ENCODE measurements at places on chromosomes 5 and 9.

- no peak for DNase-seq
These were observed 110.4 kb downstream of the LIFR start for GRCh38 chr5:38446029-38446522.

DNA sequence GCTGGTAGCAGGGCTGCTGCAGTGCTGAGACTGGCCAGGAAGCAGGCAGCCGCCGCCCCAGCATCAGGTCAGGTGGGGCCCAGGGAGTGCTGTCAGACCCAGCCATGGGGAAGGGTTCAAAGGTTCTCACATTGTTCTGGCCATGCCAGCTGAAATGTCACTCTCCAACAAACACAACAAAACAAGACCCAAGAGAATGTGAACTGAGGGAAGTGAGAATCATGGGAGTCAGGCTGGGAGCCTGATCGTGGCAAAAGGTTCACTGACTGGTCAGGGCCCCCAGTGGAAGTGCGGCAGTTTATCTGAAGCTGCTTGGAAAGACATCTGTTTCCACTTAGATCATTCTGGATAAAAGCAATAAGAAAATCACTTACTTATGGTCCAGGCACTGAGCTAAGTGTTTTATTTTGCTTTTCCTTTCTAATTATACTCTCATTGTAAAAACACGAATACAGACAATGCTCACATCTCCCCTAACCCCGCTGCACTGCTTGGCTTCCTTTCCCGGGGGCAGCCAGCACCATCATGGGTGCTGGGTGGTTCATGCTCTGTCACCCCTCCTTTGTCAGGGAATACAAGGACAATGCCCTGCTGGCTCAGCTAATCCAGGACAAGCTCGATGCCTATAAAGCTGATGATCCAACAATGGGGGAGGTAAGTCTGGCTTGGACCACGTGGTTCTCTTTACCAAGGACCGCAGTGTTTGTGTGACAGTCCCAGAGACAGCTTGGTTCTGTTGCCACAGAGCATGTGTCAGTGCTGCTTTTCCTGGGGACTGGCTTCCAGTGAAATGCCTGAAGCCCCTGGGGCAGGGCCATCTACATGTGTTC, 41.9 kb upstream of the CFAP157 start:
- DNase-seq = no peak

GRCh38 chr5:81147011-81147885, 85.9 kb upstream of the CKMT2 start:
- DNase-seq = no peak

DNA sequence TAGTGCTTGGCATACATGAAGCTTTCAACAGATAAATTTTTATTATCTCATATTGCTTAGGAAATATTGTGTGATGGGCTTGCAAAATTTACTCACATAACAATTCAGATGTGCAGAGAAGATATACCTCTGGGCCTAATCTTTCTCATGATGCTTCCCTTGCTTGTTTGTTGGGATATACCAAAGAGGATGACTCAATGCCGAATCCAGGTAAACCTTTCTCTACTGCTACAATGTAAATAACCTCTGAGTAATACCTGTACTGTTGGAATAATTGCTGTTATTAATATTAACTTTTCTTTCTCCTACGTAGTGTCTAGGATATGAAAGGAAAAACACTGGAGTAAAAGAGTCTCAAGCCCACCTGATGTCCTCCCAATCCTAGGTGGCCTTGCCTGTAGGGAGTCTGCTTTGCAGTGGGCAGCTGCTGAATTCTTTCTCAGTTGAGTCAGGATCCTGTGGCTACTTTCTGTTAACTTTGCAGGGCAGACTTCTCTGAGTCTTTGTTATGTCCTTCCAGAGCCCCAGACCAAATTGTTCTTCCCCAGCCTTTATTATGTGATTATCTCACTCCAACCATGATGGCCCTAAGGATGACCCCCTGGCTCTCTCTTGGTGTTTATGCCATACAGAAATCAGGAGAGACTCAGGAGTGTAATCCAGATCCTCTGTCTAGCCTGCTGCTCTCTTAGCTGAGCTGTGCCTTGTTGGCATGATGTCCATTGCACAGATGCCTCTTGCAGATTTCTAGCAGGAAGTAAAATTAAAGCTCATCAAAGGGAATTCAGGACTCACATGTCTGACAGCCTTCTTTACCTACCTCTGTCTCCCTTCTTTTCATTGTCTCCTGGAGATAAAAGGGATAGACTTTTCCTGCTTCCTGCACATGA, 208.1 kb downstream of the SNX18 start:
- no peak for DNase-seq

GRCh38 chr5:119079318-119079921, 8.5 kb downstream of the DMXL1 start:
- DNase-seq = no peak

DNA sequence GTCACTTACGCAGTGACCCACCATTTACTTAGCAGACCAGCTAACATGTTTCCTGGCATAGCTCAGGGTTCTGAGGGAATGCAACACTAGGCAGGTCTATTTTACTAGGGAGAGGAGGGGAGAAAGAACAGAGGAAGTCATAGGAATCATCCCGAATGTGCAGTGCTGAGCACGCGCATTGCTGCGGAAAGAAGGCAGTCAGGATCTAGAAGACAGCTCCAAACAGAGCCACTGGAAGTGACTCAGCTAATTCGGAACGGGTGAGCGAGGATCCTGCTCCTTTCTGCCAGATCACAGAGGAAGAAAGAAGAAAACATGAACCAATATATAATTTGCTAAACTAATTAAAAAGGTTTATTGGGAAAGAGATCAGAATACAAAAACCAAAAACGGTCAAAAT, 339.8 kb downstream of the EFNA5 start:
- no peak for DNase-seq

DNA sequence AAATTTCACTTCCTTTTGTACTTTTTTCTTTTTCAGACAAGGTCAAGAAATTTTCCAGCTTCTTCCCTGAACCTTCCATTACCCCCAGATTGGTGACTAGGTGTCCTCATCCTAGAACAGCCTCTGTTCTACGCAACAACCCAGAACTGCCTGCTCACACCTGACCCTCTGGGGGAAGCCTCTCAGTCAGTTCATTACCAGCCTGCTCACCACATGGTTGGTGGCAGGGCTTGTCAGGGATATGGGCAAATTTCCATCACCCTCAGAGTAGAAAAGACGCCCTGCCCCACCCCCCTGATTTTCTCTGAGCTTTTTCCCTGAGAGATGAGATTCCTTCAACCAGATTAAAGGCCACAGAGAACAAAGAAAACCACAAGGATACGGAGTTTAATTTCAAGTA, 5.3 kb upstream of the CFAP95 start:
- no peak for DNase-seq

DNA sequence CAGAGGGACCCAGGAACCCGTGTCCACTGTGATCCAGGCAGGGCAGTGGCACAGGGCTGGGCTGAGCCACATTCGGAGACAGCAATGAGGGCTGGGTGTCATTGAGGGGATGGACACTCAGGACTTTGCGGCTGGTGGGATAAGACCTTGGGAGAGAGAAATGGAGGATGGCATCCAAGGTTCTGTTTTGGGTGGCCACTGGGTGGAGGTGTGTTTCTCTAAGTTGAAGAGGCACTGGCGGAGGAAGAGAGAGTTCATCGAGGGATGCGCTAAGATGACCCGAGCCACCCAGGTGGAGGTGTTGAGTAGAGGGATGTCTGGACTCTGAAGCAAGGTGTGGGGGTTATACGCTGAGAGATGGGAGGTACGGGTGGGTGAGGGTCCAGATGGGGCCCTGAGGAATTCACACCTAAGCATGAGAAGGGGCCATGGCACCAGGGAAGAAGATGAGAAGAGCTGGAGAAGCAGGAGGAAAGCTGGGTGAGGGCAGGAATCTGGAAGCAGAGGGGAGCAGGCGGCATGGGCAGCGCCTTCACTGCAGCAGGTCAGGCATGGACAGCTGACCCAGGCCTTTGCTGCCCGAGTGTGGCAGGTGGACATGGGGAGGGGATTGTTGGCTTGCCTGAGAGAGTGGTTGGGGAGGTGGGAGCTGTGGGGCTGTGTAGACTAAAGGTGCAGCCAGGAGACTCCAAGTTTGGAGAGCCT, 2.5 kb upstream of the SLC25A48 start:
- no peak for DNase-seq

- no peak for DNase-seq
These were observed 279.1 kb downstream of the MSX2 start for GRCh38 chr5:175003531-175003930.

GRCh38 chr9:107710953-107711352, 221.4 kb upstream of the KLF4 start:
- no peak for DNase-seq

DNA sequence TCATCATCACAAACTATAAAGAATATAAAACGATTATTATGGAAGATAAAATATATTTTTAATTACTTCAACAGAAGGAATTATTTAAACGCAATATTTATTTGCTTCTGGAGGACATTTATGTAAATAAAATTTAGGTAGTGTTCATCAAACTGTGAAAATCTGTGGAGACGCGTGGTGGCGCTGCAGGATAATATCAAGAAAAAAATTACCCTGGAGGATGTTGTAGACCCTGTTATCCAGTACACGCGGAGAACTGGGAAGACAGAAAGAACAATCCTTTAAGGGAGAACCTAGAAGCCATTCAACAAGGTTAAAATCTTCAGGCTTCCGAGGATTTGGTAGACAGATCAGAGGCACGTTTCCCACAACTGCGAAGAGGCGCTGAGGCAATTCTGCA, at the start of gene PCDHB12:
TSS of gene PCDHB12 (plus strand) at position 242 of the 400 bp plus-strand sequence. CDS start 189 bp downstream, outside the sequence.
- peak; percentile 12 for DNase-seq

- no peak for DNase-seq
These were observed 522.9 kb downstream of the CCDC171 start for GRCh38 chr9:16075696-16076095.

GRCh38 chr9:4309806-4310205, 9.9 kb upstream of the GLIS3 start:
- no peak for DNase-seq

DNA sequence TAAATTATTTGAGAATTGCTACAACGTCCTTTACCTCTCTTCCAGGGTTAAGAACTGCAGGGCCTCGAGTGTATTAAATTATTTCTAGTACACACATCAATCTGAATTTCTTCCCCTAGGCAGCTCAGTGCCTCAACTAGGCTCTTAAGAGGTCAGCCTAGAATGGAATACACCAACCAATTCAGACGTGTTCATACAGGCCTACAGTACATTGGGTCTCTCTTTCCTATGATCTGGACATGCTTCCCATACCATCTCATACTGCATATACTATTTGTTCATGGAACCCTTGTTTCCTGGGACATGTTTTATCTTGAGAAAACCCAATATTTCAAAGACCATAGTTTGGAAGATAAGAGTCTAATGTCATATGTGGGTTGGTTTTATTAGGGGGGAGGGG, 434.1 kb upstream of the WWC1 start:
- DNase-seq = no peak

DNA sequence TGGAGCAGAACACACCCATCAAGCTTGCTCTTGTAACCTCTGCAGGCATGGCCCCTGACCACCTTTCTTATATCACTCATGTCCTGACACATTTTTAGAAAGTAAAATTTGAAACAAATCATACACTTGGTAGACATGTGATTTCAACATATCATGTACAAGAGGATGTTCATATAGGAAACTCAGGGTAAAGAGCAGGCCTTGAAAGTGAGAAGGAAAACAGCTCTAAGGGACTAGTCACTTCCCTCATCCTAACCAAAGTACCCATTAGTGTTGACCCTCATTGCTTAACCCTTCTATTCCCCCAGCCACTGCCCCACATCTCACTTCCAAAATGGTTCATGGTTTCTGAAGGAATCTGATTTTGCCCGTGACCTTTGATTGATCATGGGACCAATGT, 492.4 kb upstream of the KLF4 start:
- DNase-seq = no peak

- DNase-seq = no peak
These were observed 4.2 kb upstream of the DELE1 start for GRCh38 chr5:141919218-141920119.

GRCh38 chr5:43316421-43316820, 3.2 kb upstream of the HMGCS1 start:
- no peak for DNase-seq

GRCh38 chr5:146890731-146891440, 12.3 kb upstream of the PPP2R2B start:
- DNase-seq = no peak

DNA sequence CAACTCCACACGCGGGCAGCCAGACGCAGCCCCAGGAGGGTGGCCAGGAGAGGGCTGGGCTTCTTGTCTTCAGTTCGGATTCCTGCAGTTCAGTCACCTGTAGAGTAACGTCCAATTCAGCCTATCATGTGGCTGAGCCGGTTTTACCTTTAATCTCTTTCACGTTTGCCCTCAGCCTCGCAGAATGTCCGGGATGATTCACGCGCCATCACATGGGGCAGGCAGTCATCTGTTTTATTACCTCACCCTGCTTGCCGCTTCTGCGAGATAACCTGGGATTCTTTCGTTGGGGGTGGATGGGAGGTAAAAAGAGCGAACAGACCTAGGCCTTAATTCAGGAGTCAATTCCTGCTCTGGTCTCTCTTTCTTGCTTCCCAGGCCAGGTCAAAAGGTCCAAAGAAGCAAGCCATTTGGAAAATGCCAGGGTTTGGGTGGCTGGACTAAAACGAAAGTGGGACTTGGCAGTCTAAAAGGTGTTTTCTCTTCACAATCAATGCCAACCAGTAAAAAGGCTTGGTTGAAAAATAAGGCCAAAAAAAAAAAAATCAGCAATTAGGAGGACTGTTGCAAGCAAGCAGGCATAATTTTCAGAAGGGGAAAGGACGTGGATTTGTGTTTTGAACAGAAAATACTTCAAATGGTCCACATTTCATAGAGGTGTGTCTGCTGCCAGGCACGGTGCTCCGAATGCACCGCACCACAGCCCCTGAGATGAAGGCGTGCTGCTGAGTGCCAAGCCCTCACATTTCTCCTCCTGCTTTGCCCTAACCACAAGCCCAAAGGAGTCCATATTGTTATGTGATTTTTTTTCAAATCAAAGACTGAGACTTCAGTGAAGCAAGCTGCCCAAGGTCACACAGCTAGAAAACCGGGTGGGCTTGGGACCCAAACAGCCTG, 2.8 kb upstream of the WWC1 start:
- no peak for DNase-seq

GRCh38 chr5:32320576-32320975, 7.8 kb upstream of the MTMR12 start:
- DNase-seq = no peak

DNA sequence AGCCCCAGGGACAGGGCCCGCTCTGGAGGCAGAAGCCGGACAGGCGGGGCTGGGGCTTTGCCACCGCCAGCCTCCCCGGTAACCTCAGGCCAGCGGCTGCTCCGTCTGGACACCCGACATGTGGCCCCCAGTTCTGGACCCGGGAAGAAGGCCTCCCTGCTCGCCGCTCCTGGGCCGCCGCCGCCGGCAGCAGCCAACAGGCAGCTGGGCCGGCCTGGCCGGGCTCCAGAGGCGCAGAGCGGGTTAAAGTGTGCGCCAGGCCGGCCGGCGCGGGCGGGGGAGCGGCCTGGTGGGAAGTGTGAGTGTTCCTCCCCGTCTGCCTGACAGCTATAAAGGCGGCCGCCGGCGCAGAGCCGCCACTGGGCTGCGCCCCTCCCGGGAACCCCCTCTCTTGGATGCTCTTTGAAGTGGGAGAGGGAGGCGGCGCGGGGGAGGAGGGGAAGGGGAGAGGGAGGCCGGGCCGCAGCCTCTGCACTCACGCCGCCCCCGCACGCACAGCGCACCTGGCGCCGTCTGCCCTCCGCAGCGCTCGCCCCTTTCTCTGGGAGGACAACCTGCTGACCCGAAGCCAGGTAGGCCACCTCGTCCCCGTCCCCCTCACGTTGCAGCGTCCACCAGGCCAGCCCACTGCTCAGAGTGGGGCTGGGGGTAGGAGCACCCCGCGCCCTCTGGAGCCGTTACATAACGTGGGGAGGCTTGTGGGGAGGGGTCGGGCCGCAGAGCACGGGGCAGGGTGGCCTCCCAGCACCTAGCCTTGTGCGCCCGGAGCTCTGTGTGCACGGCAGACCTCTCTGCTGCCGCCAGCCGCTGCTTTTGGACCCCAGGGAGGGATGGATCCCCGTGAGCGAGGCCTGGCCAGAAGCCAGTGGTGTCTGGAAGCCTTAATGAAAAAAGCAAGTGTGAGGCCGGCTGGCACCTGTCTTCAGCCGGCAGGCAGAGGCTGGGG, at the start of gene ADAMTSL2:
TSS of gene ADAMTSL2 (plus strand) at position 359 of the 946 bp plus-strand sequence. CDS start 2,009 bp downstream, outside the sequence.
- no peak for DNase-seq

All from HEK293T (cell line).